ENCODE measurements at places on chromosomes 16 and 17.

GRCh38 chr17:80182845-80183223 is 13.0 kb downstream of the CARD14 start:
- DNase-seq = no peak

GRCh38 chr17:76053246-76054111 is 18.8 kb downstream of the SRP68 start:
- no peak for DNase-seq

DNA sequence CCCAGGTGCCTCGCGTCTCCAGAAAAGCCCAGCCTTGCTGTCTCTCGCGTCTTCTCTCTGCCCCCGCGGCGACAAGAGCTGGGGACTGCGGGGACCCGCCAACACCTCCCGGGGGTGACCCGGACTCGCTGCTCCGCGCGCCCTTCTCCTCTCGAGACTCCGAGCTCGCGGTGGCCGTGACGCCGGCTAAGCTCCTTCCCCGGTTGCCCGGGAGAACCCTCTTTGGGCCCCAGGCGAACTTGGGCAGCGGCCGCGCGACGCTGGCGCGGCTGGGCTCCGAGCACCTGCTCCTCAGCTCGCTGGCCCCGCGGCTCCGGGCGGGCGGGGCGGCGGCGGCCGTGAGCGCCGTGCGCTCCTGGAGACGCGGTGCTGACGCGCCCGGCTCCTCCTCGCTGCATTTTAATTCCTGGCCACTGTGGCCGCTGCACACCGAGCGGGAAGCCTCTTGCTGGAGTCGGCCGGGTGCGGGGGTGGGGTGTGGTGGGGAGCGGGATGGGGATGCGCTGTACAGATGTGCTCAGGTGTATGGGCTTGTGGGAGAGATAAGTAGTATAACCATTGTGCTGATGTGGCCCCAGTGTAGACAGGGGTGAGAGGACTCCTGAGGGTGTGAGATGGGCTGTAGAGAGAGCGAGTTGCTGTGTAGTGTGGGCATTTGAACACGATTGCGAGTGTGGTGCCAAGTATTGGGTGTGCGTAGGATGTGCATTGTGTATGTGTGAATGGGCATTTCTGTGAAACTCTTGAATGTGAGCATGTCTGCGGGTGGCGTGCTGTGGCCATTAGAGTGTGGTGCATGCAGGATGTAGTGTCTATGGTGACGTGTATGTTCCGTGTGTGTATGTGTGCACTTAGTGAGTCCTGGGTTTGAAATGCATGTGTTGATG is at the start of gene ASIC2:
Gene ASIC2, minus strand, starts transcription at position 315 of the 887 bp plus-strand sequence.
- DNase-seq = no peak

DNA sequence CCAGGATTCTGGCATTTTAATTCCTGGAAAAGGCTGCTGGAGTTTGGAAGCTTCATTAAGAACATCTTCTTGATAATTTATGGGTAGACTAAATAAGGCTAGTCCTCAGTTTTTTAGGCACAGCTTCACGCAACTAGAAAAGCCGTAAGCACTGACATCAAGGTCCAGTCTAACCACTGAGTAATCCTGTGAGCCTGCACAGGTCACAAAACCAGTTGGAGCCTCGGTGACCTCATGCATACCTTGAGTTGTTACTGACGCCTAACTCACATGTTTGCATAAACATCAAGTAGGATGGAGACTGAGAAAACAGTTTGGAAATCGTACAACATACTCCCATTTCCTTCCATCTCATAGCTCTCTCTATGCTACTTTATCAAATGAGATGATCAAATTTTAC is 63.8 kb upstream of the RCVRN start:
- DNase-seq = no peak

DNA sequence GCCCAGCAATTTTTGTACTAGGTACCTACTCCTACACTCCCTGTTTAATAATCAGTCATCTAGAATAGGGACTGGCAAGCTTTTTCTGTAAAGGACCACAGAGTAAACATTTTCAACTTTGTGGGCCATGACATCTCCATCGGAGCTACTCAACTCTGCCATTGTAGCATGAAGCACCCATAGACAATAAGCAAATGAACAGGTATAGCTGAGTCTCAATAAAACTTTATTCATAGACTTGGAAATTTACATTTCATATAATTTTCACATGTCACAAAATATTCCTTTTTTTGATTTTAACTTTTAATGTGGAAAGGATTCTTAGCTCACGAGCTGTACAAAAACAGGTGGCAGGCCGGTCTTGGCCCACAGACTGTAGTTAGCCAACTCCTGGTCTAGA is 345.8 kb downstream of the SOX9 start:
- DNase-seq = no peak

DNA sequence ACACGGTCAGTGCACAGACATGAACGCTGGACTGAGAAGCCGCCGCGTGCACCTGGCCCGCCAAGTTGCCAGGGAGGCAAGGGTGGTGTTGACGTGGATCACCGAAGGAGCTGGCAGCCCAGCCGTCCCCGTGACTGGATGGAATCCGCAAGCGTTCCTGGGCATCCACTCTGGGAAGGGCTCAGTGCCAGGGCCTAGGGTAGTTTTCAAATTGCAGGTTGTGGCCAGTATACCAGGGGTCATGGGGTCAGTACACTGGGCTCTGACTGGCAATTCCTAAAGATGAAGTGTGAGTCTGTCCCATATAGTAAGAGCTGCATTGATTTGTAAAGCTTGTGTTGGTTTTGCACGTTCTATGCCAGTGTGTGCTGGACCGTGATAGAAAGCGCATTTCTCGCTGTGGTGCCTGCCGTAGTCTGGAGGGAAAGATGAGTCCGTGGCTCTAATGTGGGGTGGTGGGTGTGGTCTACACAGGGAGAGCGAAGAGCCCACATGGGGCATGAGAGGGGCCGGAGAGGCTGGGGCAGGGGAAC is 21.1 kb upstream of the METRNL start:
- no peak for DNase-seq

DNA sequence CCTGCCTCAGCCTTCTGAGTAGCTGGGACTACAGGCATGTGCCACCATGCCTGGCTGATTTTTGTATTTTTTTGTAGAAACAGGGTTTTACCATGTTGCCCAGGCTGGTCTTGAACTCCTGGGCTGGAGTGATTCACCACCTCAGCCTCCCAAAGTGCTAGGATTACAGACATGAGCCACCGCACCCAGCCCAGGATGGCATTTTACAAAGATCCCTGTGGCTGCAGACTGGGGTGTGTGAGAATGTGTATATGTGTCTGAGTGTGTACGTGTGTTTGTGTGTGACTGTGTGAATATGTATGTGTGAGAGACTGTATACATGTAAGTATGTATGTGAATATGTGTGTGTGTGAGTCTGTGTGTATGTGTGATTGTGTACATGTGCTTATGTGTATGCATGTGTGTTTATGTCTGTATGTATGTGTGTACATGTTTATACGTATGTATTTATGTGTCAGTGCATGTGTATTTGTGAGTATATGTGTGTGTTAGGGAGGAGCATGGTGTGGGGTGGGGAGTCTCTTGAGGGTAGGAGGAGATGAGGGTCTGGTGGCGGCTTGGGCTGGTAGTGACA is 17.0 kb downstream of the RPTOR start:
- no peak for DNase-seq

- DNase-seq = no peak
These were observed 75.7 kb upstream of the DNAH17 start for GRCh38 chr17:78652913-78653312.

- peak; percentile 73 for DNase-seq
These were observed 4.9 kb downstream of the TRIM65 start for GRCh38 chr17:75891605-75892555.

DNA sequence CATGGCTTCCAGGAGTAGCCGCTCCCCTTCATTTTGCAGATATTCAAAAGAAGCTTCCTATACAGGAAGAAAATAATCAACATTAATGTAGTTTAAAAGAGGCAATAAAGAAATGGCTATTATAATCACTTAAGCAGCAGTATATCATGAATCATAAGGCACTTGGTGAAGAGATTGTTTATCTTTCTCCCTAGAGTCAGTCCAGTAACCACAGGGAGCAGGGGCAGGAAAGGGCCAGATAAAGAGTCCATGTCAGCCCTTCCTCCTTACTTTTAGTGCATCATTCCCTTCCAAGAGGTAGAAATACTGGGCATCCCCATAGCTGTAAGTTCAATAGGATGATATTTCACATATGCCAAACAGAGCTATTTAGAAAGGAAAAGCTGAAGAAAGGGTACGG is 184.6 kb upstream of the C17orf78 start:
- no peak for DNase-seq

DNA sequence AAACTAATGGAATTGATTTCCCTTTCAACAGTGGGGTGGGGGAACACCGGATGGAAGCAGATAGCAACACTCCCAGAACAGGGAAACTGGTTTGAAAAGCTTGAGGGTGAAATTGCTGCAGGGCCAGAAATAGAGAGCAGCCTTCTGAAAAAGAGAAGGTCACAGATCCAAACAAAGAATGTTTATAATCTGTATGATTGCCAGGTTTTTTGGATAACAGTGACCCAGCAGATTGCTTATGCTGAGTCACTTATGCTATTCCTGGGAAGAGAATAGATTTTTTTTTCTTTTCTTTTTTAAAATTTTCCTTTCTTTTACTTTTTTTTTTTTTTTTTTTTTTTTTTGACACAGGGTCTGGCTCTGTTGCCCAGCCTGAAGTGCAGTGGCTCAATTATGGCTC is 641.3 kb downstream of the KCNJ2 start:
- DNase-seq = no peak

DNA sequence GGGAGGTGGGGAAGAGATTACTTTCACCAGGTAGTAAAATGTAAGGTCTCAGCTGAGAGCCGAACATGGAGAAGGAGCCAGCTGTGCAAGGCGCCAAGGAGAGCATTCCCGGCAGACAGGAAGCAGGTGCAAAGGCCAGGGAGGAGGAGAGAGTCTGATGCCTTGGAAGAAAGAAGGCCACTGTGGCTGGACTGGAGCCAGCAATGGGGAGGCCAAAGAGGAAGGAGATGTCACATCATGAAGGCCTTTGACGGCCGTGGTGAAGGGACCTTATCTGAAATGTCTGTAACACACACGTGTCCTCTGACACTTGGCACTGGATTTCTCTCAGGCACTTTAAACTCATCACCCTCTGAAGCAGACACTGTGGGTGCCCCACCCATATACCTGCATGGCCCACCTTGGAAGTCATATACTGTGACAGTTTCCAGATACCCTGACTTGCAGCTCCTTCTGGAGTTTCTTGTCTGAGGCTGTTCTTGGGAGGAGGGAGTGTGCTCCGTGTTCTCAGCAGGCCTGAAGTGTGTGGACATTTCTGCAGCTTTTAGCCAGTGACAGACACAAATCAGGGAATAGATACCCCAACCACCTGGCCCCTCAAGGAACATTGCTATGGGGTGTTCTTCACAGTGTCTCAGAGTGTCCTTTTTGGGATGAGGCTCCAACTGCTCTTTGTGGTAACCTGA is 1.9 kb upstream of the SLC5A2 start:
- peak; percentile 74 for DNase-seq

- peak; percentile 38 for DNase-seq
These were observed 11.9 kb downstream of the SBK1 start for GRCh38 chr16:28304214-28304613.

- DNase-seq = no peak
These were observed 317 bp downstream of the TEFM start for GRCh38 chr17:30905742-30906100.

DNA sequence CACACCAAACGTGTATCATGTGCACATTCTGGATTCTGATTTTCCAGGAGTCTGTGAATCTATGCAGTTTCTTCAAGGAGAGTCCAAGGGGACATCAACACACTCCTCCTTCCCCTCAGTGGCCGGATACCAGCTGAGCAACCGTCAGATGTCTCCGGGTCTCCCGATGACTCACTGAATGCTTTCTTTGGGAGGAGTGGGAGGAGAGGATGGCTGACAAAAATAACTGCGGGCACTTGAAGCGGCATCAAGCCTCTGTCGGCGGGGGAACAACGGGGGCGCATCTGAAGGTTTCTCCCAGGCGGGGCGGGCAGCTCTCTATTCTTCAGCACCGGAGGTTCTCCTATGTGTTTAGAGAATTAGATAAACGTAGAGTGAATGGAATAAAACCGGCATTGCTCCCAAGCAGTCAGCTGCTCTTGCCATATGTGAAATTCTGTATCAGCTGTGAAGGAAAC is 24.6 kb upstream of the LRRC75A start:
- DNase-seq = no peak

DNA sequence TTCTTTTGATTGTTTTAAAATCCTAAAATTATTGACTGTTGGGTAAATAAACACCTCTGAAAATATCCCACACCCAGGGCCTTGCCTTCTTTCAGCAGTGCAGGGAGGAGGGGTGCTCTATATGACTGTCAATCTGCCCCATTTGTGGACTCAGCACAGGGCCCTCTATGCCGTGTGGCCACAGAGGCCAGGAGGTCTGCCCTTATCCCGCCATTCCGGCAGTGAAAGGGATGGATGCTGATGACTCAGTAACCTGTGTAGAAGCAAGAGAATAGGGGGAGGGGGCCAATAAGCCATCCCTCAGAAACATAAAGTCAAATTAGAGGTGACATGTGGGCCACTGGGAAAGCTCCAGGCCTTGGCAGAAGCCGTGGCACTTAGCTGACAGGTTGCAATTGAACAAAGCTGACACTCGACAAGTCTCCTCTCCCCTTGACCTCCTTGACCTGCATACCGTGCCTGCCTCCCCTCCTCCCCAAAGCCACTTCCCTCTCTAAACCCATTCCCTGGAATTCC is 281.4 kb upstream of the DYNLRB2 start:
- DNase-seq = no peak

DNA sequence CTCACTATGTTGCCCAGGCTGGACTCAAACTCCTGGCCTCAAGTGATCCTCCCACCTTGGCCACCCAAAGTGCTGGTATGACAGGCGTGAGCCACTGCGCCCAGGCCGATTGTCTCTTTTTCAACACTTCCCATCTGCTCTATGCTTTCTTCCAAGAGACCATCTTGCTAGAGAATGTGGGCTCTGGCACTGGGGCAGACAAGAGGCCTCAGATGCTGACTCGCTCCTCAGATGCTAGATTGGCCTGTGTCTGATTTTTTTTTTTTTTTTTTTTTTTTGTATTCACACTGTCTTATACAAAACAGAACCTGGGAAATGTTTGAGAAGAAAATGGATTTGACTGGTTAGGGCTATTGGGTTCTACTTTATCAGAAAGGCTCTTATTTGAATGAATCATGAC is 58.2 kb downstream of the CYB5D2 start:
- DNase-seq = no peak

GRCh38 chr16:75105306-75106061 is 11.1 kb downstream of the LDHD start:
- DNase-seq = peak; percentile 53

- DNase-seq = peak; percentile 85
These were observed at the start of gene SOX9 for GRCh38 chr17:72120642-72121163. Gene SOX9 (plus strand): TSS chr17:72121020. CDS start chr17:72121392, 372 bp downstream.

All from right lobe of liver (tissue), 6 donors.